GM12892 (cell line): ENCODE measurements at places on chromosomes 7 and 10.

DNA sequence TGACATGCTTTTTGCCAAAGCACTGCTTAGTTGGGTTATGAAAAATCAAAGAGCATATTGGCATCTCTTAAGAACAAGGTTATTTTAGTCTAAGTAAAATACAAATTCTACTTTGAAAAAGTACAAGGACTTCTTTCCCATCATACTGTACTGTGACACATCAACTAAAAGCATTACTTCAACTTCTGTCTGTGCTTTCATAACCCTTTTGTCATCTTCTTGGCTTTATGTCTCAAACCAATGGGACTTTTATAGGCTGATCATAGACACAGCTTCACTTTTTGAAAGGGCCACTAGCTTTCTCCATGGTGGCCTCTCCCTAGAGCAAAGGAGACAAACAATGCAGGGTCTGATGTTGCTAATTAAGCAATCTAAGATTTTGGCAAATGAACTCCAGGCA is 188.9 kb upstream of the CSTF2T start:
- no peak for DNase-seq

DNA sequence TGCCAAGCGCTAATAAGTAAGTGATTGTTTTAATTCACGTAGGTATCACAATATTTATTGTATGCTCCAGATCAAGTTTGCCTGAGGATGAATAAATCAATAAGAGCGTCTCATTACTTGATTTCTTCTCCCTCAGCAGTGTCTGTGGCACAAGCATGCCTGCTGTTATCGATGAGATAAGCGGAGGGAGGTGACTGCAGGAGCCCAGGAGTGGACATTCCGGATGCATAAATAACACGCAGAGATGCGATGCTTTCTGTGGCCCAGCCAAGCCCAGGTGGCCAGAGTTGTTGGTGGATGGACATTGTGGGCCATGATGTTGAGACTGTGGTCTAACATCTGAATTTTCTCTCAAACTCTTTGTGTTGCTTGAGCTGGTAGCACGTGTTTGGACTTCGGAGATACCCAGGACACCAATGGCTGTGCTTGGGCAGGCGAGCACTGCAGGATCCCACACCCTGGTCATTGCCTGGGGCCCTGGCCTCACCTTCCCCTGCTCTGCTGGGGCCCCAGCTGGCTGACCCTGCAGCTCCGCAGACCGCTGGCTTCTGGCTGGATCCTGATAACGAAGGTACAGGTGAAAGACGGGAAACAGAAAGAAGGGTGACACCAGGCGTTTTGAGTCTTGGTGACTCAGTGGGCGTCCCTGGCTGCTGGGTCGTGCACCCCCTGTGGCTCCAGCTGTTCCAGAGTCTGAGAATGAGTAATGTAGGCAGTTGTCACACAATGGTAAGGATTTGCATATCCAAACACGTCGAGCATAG is 31.2 kb upstream of the MNX1 start:
- DNase-seq: no peak

DNA sequence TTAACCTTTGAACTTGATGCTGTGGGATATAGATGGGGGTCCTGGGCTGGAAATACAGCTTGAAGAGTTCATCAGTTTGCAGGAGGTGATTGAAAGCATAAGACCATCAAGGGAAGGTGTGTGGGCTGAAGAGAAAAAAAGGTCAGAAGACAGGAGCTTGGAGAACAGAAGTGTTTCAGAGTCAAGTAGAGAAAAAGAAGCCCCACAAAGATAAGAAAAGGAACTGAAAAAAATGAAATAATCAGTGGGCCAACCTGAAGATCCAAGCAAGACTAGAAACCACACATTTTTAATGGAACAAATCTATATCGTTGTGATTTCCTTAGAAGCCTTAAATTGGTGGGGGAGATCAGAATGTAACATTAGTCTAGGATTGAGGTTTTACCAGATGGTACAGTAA is 22.5 kb downstream of the ZEB1 start:
- DNase-seq: no peak

GRCh38 chr7:28984217-28984616 is 26.1 kb upstream of the TRIL start:
- no peak for DNase-seq

DNA sequence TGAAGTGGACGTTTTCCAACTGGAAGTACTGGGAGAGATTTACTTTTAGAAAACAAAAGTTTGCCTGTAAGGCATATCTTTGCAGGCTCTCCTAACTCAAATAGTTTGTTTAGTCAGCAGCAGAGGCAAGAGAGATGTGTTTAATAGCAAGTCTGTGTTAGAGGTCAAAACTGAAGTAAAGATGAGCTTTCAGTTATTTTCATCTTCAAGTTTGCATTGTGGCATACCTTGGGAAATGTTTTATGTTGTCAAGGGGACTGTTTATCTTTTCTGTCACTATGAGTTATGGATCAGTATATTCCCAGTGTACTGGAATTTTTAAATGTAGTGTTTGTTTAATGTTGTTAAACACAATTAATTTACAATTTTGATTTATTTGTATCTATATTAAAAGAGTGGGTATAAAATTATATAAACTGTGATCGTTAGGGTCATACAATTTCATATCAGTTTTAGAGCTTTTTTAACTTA is 169.7 kb upstream of the PPP1R3A start:
- no peak for DNase-seq

- DNase-seq: no peak
Observed at GRCh38 chr10:3836222-3836820, 51.3 kb upstream of the KLF6 start.

- no peak for DNase-seq
Observed at GRCh38 chr7:114567416-114567815, 152.8 kb downstream of the FOXP2 start.

- no peak for DNase-seq
Observed at GRCh38 chr7:28026237-28026636, 154.4 kb downstream of the JAZF1 start.

DNA sequence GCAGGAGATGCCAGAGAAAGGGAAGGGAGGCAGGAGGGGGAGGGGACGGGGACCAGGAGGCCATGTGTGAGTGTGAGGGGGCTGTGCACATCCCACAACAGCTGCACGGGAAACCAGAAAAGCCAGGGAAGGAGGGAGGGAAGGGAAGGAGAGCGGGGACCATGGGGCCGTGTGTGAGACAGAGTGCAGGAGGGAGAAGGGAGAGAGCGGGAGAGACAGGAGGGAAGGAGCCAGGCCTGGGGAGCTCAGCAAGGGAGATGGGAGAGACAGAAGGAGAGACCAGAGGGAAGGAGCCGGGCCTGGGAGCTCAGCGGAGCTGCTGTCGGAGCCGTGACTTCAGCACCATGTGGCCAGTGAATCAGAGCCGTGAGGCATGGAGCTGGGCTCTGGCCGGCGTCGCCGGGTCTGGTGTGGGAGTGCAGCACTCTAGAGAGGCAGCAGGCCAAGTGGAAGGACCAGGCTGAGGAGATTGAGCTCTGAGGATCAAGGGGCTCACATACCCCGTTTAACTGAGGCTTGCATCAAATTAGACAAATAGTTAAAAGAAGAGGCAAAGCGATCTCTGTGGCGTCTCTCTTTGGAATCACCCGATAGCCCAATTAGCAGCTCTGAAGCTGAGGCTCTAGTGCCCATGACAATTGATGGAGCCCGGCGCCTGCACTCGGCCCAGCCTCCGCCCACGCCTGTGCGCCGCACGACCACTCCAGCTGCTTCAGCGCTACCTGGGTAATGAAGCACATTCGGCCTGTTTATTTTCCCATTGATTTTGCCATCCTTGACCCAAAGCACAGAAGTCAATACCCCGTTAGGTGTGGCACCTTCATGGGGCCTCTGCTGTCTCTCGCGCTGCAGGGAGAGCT is 150.4 kb downstream of the MAD1L1 start:
- no peak for DNase-seq

- DNase-seq: no peak
Observed at GRCh38 chr10:112735041-112735695, 214.9 kb upstream of the TCF7L2 start.

GRCh38 chr10:79066411-79067240 is 2.1 kb upstream of the ZMIZ1 start:
- DNase-seq: peak; percentile 58

DNA sequence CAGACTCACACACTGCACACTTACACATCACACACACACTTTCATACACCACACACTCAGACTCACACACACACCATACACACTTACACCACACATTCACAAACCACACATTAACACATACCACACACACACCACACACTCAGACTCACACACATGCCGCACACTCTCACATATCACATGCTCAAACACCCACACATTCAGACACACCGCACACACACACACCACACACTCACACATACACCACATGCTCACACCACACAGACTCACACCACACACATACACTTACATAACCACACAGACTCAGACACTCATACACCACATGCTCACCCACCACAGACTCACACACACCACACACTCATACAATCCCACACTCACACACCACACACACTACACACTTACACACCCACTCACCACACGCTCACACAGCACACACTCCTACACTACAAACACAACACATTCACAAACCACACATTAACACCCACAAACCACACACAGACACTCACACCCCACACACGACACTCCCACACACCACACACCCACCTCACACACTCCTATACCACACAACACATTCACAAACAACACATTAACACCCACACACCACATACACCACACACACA is 125.4 kb downstream of the EVX1 start:
- no peak for DNase-seq

- DNase-seq: no peak
Observed at GRCh38 chr7:21430575-21430954, 2.7 kb downstream of the SP4 start.

DNA sequence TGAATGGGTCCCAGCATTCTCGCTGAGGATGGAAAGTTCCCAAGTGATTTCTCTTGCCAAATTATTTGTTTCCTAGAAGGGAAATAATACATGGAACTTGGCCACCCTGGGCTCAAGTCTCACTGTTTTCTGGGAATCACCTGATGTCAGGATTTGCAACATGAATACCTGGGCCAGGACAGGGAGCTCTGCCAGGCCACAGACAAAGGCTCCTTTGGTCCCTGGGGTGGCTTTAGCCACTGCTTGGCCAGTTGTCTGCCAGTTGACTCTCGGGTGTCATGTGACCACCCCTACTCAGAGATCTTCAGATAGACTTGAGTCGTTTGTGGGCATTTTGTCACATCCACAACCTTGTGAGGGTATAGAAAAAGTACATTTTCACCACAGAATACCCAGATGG is 258.0 kb upstream of the HABP2 start:
- no peak for DNase-seq

- DNase-seq: no peak
Observed at GRCh38 chr10:130024779-130025325, 60.8 kb upstream of the EBF3 start.

GRCh38 chr10:68052463-68052862 is 22.6 kb downstream of the HERC4 start:
- no peak for DNase-seq

GRCh38 chr7:49166441-49166840 is 242.1 kb downstream of the CDC14C start:
- DNase-seq: no peak

- no peak for DNase-seq
Observed at GRCh38 chr10:109665321-109665720, 258.0 kb downstream of the XPNPEP1 start.

DNA sequence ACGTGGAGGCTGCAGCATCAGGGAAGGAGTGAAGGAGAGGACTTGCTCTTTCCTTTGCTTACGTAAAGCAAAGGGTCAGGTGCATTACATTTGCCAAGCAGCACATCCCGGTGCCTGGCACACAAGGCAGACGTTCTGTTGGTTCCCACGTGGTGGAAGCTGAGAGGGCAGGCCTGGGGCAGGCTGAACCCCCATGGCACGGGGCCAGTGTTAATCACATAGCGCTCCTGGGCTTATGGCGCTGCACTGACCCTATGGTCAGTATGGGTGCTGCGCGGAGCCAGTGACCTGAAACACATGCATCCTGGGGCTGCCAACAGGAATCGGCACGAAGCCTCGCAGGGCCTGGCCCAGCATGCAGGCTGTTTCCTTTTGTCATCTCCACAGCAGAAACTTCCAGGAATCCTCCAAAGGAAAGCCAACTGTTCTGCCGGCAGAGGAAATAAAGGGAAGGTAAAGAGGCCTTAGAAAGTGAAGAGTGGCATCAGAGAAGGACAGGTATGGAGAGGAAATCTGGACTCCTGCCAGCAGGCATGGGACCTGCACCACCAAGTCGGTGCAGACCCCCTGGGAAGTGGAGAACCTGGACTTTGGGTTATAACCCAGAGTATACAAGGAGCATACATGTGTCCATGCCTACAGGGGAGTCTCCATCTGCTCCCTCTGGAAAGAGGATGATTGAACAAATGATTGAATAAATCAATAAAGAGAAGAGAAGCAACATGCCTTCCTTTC is 560.2 kb downstream of the TCERG1L start:
- no peak for DNase-seq
